ENCODE measurements at places on chromosomes 4 and X.

DNA sequence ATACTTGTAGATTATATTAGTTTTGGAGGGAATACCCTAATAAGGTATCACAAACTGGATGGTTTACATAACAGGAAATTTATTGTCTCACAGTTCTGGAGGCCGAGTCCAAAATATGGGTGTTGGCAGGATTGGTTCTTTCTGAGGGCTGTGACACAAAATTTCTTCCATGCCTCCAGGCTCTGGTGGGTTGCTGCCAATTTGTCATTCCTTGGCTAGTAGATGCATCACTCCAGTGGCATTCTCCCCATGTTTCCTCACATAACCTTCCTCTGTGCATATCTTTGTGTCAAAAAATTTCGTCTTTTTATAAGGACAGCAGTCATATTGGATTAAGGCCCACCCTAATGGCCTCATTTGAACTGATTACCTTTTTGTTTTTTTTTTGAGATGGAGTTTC, 49.3 kb downstream of the APELA start:
- no peak for DNase-seq

DNA sequence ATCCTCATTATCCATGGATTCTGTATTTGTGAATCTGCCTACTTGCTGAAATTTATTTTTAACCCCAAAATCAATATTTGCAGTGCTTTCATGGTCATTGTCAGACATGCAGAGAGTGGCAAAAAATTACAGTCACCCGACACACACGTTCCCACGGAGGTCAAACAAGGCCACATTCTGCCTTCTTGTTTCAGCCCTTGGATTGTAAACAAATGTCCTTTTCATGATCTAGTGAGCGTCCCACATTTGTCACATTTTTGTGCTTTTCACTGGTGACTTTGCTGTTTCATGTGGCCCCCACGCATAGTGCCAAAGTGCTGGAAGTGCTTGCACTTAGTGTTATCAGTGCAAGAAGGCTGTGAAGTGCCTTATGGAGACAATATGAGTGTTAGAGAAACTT, 45.0 kb downstream of the SOD3 start:
- no peak for DNase-seq

DNA sequence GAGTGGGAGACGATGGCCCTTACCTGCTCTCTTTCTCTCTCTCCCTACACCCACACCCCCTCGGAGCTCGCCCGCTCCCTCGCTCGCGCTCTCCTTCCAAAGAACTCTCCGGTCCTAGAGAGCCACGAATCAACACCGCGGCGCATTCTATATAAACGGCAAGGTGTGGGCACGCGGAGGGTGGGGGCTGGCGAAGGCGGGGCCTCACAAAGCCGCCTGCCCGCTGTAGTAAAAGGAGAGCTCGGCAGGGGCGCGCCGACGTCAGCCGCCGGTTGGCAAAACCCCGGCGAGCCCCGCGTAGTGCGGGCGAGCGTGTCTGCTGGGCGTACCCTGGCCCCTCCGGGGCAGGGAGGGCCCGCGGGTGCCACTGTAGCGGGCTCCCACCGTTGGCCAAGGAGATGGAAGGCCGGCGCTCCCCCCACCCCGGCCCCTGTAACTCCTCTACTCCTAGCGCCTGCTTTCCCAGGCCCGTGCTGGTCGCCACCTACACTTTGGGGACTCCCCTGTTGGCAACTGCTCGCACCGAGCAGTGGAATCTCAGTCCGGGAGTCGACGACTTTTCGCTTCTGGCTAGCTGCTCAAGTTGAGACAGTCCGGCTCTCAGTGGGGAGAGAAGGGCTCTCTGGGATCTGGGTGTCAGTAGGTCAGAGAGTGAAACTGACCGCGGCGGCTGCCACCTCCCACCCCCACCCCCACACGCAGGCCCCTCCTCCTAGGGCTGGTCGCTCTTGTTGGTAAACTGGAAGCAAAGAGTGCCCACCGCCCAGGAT, 325.5 kb upstream of the F9 start:
- DNase-seq = no peak

DNA sequence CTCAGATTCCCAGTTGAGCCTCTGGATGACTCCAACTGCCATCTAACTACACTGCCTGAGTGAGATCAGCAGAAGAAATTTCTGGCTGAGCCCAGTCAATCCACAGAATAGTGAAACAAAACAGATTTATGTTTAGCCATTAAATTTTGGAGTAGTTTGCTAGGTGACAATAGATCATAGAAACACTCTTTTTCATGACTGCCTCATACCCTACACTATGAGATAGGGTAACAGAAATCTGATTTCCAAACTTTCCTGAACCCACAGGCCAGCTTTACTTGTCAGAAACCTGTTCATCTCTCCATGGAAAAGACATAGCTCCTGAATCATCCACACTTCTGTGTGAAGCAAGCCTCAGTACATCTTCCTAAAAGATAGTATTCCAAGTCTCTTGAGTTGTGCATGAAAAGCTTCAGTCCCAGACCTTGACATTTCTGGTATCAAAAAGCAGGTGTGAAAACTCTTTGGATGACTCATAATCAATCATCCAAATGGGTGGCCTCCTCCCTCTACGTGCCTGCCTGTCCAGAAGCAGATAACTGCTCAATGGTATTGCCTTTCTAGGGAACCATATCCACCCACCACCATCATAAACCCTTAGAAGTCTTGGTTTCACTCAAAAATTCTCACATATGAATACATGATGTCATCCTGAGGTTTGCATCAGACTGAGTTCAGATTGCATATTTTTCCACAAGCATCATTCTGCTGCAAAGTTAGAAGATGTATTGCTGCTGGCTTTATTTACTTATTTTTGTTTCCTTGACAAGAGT, 47.5 kb upstream of the RAP2C start:
- no peak for DNase-seq

GRCh38 chr4:70892086-70892769, 9.9 kb upstream of the MOB1B start:
- no peak for DNase-seq

DNA sequence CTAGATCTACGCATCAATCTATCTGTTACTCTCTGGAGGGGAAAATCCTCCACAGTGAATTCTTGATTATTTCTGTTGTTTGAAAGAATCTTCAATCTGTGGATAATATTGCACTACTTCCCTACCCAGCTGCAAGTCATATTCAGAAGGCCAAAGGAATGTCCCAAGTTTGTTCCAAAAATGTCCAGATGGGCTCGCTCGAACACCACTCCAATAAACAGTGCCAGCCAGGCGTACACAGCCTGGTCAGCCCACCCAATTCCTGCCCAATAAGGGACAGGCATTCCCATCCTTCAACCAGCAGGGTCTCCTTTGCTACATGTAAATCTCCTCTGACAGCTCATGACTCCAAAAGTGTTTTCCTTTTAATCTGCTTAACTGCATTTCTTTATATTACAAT, 80.7 kb upstream of the GPM6B start:
- no peak for DNase-seq

DNA sequence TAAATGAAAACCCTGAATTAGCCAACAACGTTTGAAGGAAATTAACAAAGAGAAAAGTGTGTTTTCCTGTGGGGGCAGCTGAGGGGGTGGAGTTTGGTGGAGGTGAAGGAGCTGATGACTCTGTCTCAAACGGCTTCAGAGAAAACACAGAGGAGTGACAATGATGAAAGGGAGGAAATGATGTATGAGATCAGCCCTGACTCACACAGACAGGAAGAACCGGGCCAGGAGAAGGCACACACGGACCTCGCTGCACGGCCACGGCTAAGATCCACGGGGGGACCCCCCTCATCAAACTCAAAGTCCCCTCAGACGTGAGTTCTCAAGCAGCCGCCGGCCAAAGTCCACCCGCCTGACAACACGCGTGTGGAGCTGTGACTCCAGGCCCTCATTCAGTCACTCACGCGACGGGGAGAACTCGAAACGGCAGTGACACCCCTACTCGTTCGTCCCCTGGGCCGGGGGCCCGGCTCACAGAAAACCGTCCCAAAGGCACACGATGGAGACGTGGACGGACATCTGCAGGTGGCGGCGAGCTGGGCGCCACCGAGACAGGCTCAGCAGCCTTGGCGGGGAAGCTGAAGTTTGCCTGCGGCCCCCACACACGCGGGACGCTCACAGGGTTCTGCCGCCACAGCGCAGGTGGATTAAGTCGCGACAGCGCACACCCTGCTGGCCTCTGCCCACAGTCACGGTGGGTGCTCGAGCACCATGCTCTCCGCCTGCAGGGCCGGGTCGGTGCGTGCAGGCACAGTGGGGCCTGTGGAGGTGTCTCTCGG, 28.8 kb downstream of the PPP2R3B start:
- no peak for DNase-seq

DNA sequence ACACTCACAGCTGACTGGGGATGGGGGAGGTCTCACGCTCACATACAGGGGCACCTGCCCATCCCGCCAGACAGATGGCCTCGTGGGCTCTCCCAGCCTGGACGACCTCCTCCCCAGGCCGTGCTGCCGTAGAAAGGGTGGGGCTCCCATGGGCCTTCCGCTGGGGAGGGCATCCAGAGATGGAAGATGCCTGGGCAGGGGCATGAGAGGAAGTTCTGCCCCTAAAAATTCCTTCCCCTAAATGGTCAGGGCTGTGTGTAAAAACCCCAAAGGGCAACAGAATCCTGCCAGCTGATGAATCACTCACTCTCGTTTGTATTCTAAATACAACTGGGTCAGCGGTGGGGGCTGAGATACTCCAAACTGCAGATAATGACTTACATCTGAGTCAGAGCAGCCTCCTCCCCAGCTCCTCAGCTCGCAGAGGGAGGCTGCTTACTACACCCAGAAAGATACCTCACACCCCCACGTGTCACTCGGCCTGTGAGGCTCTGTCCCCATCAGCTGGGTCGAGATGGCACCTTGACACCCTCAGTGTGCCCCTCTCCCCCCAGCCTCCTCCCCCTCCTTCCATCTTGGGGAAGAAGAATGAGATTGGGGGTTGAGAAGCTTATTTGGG, 10.1 kb downstream of the WDR1 start:
- no peak for DNase-seq

- DNase-seq = no peak
Observed at GRCh38 chrX:149145845-149146285, 359.2 kb downstream of the IDS start.

DNA sequence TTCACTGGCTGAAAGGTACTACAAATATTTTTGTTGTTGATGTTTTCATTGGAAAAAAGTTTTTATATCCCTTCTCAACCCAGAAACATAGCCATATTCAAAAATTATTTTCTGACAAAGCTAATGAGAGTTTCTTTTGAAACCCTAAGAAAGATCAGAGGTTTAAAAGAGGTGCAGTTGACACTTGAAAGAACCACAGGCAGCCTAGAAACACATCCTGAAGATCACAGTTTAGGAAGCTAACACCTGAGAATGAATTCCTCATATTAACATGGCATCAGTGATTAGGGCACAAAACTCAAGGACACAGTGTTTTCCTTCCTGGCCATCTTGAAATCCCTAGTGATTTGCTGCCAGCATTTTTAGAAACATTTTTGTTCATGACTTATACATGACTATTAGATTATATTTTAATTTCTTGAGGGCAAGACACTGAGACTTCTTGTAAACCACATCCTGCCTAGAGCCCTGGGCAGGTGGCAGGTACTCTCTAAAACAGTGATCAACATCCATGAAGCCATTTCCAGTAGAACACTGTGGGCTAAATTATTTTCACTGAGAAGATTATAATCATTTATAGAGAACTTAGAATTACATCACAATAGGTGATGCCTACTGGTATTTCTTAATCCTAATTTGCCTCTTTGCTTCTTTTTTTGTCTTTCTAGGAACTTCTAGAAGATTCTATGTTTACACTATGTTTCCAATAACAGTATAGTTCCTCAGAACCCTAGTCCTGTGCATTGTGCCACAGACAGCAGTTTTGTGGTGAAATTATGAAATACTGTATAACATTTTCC, 80.0 kb downstream of the ARSJ start:
- DNase-seq = no peak

- no peak for DNase-seq
Observed at GRCh38 chrX:103831803-103832544, at the start of gene RAB9B. TSS of gene RAB9B (minus strand) at chrX:103832257. CDS start at chrX:103825784, 6,473 bp downstream.

DNA sequence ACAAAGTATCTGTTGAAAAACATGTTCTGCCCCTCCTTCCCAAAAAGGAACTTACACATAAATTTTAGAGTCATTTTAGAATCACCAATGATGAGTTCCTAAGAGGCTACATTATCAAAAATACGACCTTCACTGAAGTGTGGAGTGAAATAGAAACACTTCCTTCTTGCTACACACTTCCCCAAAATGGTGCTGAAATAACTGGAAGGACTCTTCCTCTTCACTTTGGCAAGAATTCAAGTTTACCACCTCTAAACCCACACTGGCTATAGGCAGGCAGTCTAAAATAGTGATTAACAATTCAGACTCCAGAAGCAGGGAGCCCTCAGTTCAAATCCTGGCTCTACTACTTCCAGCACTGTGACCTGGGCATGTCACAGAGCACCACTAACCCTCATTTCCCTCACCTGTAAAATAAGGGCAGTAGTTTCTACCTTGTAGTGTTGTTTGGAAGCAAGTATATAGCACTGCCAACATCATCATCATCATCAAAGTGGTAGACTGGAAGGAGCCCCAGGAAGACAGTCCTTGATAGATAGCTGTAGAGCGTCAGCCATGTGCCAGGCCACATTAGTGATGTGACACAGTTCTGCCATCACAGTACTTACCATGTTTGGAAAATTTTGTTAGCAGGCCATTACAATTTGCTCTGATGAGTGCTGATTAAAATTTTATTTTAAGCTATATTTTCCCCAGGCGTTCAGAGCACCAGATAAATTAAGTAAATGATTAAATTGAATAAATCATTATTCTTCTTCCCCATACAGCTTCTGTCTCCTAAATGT, 103.3 kb downstream of the PARM1 start:
- DNase-seq = no peak

DNA sequence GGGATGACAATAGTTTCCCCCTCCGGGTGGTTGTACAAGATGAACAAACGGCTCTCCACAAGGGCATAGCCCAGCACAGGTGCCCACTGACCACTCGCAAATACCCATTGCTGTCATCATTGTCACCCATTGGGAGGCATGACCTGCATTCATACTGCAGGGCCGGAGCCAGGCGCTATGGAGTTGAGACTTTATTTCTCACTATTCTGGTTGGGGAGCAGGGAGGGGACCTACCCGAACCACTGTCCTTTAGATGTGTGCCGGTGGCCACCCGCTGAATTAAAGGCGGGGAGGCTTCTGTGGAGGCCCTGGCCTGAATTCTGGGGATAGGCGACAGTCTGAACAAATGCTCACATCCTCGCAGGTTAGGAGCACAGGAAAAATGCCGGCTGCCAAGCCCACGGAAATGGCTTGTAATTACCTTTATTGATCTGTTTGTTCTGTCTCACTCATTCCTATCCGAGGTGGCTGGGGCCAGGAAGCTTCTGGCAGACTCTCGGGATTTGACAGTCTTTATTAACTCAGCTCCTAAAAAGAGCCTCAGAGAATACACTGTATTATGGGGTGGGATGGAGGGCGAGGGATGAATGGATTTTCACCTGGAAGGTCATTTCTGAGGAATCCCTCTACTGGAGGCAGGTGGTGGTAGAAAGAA, 125.1 kb upstream of the PSAPL1 start:
- DNase-seq = no peak

- no peak for DNase-seq
Observed at GRCh38 chrX:110786486-110786885, 9.1 kb downstream of the CHRDL1 start.
